Stimulated activated CD4-positive, alpha-beta T cell treated with anti-CD3 and anti-CD28 coated beads, Interleukin-1b, Interleukin-23, amount 100 ng/mL, for 1 hour (primary cell): ENCODE measurements at places on chromosomes 2 and 18.

DNA sequence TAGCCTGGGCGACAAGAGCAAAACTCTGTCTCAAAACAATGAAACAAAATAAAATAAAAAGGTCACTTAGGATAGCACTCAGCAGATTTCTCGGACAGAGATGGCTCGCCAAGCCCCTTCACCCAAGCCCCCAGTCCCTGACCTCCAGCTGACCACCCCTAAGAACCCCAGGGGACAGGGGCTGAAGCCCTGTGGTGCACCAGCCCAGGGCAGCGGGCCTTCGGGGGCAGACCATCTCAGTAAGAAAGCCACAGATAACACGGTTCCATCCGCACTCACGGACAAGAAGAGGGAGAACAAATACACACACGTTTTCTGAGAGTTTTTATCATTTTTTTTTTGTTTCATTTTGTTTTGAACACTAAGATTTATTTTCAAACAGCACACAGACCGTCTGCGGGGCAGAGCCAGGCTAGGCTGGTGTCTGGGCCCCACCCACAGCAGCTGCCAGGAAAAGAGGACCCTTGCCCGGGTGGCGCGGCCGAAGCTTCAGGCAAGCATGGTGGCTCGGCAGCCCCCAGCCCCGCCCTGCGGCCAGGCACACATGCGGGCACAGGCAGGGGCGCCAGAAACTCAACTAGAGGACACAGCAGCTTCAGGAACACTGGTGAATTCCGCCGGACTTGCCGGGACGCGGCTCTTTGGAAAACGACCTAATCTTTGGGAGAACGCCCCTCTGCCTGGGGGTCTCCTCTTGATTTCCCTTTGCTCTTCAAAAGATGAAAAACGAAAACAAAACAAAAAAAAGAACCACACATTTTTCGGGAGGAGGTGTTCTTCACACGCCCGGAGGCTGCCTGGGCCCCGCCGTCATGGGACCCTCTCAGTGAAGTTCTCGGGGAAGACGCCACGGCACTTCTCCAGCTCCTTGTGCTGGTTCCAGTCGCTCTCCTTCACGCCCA is 59.0 kb downstream of the BIN1 start:
- no peak for DNase-seq

GRCh38 chr18:52907543-52908308 is 567.7 kb downstream of the DCC start:
- no peak for DNase-seq

GRCh38 chr2:70897203-70897976 is 38.3 kb upstream of the ATP6V1B1 start:
- DNase-seq: no peak

- DNase-seq: no peak
Observed at GRCh38 chr2:102932501-102932900, 170.7 kb downstream of the TMEM182 start.

GRCh38 chr2:172097557-172098131 is 5.1 kb downstream of the DLX2 start:
- DNase-seq: no peak

DNA sequence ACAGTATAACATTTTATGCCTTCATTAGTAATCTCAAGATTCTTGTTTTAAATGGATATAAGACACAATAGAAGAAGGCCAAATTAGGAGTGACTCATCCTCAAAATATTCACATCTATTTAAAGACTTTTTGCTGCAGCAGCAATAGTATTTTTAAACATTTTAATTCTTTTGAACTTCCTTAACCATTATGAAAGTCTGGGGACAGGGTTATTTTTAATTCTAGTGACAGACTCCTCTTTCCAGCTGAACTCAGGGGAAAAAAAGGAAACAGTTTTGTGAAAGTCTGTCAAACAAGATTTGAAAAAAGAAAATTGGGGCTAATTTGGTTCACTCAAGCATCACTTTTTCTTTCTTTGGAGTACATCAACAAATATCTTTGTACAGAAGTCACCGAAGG is 541.8 kb downstream of the NUP35 start:
- DNase-seq: no peak

GRCh38 chr2:126656431-126657147 is 631 bp downstream of the GYPC start:
- DNase-seq: no peak
